ENCODE measurements at places on chromosomes 6 and 20. TPM values are rescaled to one million over a fixed set of nuclear protein-coding genes. Genes with fewer than 3 reads are reported as not detected.
A peak's percentile ranks its signal among the peaks of the same experiment; 100 is the strongest.

DNA sequence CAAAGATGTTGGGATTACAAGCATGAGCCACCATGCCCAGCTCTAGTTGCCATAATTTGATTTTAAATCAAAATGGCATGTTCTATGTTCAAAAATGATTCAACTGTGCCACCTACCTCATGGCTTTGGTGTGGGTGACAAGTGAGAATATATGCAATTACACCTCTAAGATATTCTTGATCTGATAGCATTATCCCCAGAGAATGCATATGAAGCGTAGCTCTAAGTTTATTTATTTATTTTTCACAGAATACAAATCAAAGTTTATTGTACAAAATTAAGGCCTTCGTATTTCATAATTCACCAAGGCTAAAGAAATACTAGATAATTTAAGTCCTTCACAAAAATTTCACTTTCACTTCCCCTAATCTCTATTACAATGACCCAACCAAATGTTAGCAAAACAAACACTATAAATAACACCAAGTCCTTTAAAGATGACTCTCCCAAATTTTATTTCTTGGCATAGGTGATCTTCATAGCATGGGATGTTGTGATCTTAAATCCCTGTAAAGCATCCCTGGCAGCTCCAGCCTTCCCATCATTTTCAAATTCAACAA, 205.9 kb upstream of the TAB2 start:
- H3K4me1 ChIP-seq = no peaks in the 10 kb centered on the region
- no peak overlapping the region for H3K4me3 ChIP-seq
- no peak for DNase-seq

DNA sequence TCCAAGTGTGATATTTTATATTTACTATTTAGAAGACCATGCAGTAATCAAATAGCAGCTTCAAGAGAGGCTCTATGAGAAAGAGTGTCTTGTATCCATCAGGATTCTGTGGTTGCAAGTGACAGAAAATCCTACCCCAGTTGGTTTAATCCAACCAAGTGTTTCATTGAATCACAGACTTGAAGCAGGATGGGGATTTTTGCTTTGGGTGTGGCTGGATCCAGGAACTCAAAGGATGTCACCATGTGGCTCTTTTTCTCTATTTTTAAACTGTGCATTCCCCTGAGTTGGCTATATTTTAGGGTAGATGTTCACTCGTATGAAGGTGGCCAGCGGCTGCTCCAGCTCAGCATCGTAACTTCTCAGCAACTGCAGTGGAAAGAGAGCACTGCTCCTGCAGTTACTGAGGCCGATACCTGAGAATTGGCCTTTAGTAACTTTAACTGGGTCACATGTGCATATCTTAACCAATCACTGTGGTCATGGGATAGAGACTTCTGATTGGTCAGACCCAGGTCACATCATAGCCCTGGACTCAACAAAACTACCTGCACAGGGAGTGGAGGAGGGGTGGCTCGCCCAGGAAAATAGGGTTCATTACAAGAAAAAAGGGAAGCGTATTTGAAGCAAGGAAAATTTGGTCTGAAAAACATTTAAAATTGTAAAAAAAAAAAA, 396.1 kb upstream of the SULF2 start:
- no peaks in the 10 kb centered on the region for H3K4me1 ChIP-seq
- no peak overlapping the region for H3K4me3 ChIP-seq
- no peaks in the 10 kb centered on the region for H3K27me3 ChIP-seq
- DNase-seq = no peak
- no peaks in the 10 kb centered on the region for H3K36me3 ChIP-seq

DNA sequence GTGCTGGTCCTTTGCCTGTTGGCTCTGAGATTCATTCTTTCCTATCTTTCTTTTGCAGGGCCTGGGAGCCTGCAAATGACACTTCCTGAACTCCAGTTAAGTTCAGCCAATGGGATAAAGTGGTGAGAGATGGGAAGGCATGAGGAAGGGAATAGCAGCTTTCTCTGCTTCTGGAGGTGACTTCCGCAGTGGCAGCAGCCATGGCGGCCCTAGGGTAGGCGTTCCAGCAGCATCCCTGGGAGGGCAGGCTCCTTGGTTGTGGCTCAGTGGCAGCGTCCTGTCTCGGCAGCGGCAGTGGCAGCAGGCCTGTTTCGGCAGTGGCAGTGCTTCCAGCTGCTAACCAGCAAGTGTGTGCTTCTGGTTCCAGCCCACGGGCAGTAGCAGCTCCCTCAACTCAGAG, 7.3 kb upstream of the MDFI start:
- DNase-seq = no peak
- no peak overlapping the region for H3K4me3 ChIP-seq
- no peak overlapping the region for H3K27ac ChIP-seq
- no peaks in the 10 kb centered on the region for H3K27me3 ChIP-seq
- H3K4me1 ChIP-seq = no peaks in the 10 kb centered on the region

GRCh38 chr6:148580442-148580841, 166.4 kb upstream of the UST start:
- no peak overlapping the region for H3K4me3 ChIP-seq
- H3K4me1 ChIP-seq = no peaks in the 10 kb centered on the region
- DNase-seq = no peak
- no peaks in the 10 kb centered on the region for H3K36me3 ChIP-seq
- no peaks in the 10 kb centered on the region for H3K27me3 ChIP-seq

- DNase-seq = no peak
- H3K4me3 ChIP-seq = no peak overlapping the region
- H3K36me3 ChIP-seq = no peaks in the 10 kb centered on the region
- H3K4me1 ChIP-seq = no peaks in the 10 kb centered on the region
Measured at GRCh38 chr6:54784011-54784410, 62.6 kb upstream of the FAM83B start.

DNA sequence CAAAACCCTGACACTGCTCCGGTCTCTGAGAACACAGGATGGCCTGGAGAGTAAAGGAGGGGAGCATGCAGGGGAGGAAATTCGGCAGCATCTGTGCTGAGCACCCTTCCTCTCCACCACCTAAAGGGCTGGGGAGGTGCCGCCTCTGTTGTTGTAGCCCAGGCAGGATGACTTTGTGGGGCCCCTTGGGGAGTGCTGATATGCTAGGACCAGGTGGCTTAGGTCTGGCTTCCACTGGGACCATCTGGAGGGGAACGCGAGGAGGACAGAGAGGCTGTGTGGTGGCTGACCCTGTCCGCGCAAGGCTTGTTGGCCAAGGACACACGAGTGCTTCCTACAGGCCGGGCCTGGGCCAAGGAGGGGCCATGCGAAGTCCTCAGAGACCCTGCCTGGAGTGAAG, 9.9 kb upstream of the RPS6KA2 start:
- H3K4me3 ChIP-seq = no peak overlapping the region
- no peaks in the 10 kb centered on the region for H3K27me3 ChIP-seq
- no peak overlapping the region for H3K27ac ChIP-seq
- no peak for DNase-seq
- H3K4me1 ChIP-seq = no peaks in the 10 kb centered on the region

GRCh38 chr20:47278907-47279348, 77.6 kb downstream of the ZMYND8 start:
- no peak for DNase-seq
- H3K27ac ChIP-seq = peak overlapping the region; percentile 27
- H3K36me3 ChIP-seq = peaks cover 13% of the 10 kb centered on the region
- H3K4me1 ChIP-seq = peaks cover 24% of the 10 kb centered on the region

DNA sequence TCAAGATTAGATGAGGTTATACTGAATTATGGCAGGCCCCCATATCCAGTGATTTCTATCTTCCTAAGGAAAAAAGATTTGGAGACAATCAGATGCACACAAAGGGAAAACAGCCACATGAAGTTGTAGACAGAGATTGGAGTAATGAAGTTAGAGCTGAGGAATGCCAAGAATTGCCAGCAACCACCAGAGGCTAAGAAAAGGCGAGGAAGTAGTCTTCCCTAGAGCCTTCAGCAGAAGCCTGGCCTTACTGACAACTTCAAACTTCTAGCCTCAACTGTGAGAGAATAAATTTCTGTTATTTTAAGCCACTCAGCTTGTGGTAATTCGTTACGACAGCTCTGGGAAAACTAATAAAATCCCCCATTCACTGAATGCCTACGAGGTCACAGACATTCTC, 473.9 kb downstream of the COL12A1 start:
- no peak overlapping the region for H3K4me3 ChIP-seq
- no peaks in the 10 kb centered on the region for H3K4me1 ChIP-seq
- H3K27me3 ChIP-seq = no peaks in the 10 kb centered on the region
- no peaks in the 10 kb centered on the region for H3K36me3 ChIP-seq

DNA sequence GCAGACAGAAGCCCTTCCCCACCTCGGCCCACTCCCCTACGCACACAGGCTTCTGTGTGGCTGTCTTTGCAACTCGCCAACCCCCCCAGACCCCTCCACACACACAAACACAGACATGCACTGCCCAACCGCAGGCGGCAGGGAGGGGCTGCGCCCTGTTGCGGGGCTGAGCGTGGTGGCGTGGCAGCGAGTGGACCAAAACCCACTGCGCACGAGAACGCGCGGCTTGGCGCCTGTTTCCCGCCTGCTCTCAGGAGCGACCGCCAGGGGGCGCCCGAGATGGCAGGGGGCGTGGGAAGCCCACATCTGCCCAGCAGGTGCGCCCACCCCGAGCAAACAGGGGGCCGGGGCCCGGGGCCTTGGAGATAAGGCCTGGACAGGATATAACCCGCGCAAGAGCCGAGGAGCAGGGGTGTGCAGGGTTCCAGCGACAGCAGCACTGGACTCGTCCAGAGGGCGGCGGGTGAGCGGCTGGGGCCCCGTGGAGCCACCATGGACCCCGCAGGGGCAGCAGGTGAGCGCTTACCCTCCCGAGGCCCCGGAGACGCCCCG, at the start of gene RBPJL:
Gene RBPJL (plus strand): TSS at position 410 of the 552 bp plus-strand sequence. CDS start 83 bp downstream, at position 493.
- no peaks in the 10 kb centered on the region for H3K4me1 ChIP-seq
- no peak for DNase-seq
- no peaks in the 10 kb centered on the region for H3K27me3 ChIP-seq
- no peak within 1 kb of the TSS for H3K27ac ChIP-seq
- H3K4me3 ChIP-seq = no peak within 1 kb of the TSS

GRCh38 chr6:69286331-69286730, 510.5 kb downstream of the LMBRD1 start:
- H3K36me3 ChIP-seq = no peaks in the 10 kb centered on the region
- H3K27ac ChIP-seq = no peak overlapping the region
- no peaks in the 10 kb centered on the region for H3K4me1 ChIP-seq
- no peak for DNase-seq
- no peak overlapping the region for H3K4me3 ChIP-seq

GRCh38 chr6:105940990-105941389, 145.1 kb upstream of the PRDM1 start:
- no peaks in the 10 kb centered on the region for H3K27me3 ChIP-seq
- H3K27ac ChIP-seq = no peak overlapping the region
- peaks cover 20% of the 10 kb centered on the region for H3K4me1 ChIP-seq
- DNase-seq = no peak
- H3K4me3 ChIP-seq = no peak overlapping the region
- H3K36me3 ChIP-seq = no peaks in the 10 kb centered on the region

DNA sequence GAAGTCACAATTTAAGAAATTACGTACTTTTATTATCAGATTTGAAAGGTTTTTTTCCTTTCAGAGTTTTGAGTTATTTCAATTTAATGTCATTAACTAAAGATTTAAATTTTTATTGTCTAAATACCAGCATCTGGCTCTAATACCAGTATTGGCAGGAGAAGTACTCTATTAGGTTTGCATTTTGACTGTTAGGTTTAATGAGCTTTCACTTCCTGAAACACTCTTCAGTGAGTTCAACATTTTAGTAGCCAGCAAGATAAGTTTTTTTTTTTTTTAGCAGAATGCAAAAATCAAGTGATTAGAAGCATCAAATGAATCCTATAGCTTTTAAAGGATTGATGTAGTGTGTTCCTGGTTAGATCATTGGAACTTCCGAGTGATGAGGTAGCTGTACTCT, 34.0 kb upstream of the SCGN start:
- no peaks in the 10 kb centered on the region for H3K36me3 ChIP-seq
- no peak for DNase-seq
- no peak overlapping the region for H3K4me3 ChIP-seq
- H3K27me3 ChIP-seq = no peaks in the 10 kb centered on the region
- no peak overlapping the region for H3K27ac ChIP-seq

DNA sequence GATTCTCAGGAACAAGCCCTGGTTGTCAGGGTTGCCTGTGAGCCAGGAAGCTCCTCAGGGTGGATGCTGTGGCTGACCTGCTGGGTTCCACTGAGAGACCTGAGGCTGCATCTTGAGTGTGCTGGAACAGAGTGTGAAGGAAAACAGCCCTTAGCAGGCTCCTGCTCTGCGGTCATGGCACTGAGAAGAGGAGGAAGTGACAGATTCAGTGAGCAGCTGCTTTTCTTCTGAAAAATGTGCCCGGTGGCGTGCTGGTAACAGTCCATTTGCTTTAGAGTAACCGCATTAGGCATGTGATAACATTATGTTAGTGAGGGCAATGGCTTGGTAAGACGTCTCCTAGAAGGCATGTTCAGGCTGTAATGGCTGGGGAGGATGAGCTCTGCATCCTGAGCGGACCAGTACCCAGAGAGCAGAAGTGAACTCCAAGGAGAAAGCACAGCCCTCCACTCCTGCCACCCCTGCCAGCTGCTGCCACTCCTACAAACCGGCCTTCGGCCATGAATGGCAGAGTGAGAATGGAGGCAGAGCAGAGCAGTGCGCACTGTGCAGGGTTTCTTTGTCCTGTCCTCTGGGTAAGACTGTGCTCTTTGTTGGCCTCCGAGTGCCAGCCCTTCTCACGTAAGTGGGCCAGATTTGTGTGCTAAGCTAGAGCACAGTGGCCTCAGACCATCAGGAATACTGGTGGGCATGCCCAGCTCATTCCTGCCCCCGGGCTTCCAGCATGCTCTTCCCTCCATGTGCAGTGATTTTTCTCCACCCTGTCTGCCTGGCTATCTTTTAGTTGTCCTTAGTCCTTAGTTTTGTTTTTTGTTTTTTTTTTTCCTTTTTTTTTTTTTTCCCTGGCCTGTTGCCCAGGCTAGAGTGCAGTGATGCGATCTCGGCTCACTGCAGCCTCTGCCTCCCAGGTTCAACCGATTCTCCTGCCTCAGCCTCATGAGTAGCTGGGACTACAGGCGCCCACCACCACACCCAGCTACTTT, 98.1 kb upstream of the VSTM2L start:
- no peaks in the 10 kb centered on the region for H3K4me1 ChIP-seq
- no peaks in the 10 kb centered on the region for H3K27me3 ChIP-seq
- DNase-seq = no peak
- H3K4me3 ChIP-seq = no peak overlapping the region
- peaks cover 7% of the 10 kb centered on the region for H3K36me3 ChIP-seq
- no peak overlapping the region for H3K27ac ChIP-seq

DNA sequence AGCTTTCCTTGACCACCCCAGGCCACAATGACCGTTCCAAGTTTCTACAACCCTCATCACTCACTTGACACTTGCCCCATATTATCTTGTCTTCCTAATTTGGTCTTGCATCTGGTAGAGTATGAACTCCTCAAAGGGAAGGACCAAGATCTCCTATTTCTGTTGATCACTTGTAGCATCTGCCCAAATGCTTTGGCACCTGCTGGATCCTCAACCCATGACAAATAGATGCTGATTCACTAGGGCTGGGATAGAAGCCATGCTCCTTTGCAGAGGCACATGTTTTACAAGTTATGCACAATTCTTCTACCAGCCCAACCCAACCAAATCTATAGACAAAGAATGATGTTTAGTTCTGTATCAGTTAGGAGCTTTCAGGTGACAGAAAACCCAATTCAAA, 110.7 kb downstream of the UNC5CL start:
- peaks cover 8% of the 10 kb centered on the region for H3K4me1 ChIP-seq
- H3K27ac ChIP-seq = no peak overlapping the region
- no peak overlapping the region for H3K4me3 ChIP-seq
- no peaks in the 10 kb centered on the region for H3K36me3 ChIP-seq
- no peaks in the 10 kb centered on the region for H3K27me3 ChIP-seq
- no peak for DNase-seq

- no peaks in the 10 kb centered on the region for H3K36me3 ChIP-seq
- H3K4me1 ChIP-seq = no peaks in the 10 kb centered on the region
- H3K27me3 ChIP-seq = no peaks in the 10 kb centered on the region
- no peak overlapping the region for H3K4me3 ChIP-seq
Measured at GRCh38 chr6:11380549-11380948, 148.1 kb upstream of the NEDD9 start.

The CDSN gene
- total RNA-seq = not detected

The ZNF165 gene
- 11.0 TPM for total RNA-seq

The OOEP gene
- not detected for total RNA-seq
